ENCODE measurements at places on chromosomes 2 and 18.

DNA sequence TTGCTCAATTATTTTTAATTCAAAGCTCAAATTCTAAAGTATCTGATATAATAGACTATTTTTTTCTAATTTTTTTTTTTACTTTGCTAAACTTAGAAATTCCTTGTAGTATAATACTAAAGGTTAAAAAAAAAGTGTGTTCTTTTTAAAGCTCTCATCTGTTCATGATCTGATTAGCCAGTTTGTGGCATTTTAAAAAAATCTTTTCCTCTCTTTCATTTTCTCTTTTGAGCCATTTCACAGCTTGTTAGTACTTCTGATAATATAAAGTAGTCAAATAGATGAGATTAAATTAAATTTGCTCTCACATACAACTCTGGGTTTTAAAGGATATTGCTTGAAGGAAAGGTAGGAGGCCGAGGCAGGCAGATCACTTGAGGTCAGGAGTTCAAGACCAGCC is 40.7 kb upstream of the NEMP2 start:
- DNase-seq, result no peak

DNA sequence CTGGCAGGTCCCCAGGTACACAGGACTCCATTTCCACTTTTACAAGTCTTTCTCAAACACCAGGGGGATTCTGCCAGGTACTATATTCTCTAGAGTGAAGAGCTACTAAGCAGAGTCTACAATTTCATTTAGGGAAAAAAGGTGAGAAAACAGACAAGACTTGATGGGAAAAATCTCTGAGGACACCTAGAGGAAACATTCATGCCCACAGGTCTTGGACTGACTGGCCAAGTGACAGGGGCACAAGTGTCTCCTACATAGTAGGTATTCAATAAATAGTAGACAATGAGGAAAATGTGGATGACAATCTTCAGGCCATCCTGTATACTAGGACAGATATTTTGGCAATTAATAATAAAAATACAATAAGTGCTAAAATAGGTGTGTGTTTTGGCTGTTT is 228.6 kb downstream of the CLIP4 start:
- no peak for DNase-seq

- DNase-seq, result no peak
Observed at GRCh38 chr18:66193394-66193793, 410.5 kb downstream of the CDH19 start.

- no peak for DNase-seq
Observed at GRCh38 chr2:65626831-65627230, 194.4 kb upstream of the SPRED2 start.

DNA sequence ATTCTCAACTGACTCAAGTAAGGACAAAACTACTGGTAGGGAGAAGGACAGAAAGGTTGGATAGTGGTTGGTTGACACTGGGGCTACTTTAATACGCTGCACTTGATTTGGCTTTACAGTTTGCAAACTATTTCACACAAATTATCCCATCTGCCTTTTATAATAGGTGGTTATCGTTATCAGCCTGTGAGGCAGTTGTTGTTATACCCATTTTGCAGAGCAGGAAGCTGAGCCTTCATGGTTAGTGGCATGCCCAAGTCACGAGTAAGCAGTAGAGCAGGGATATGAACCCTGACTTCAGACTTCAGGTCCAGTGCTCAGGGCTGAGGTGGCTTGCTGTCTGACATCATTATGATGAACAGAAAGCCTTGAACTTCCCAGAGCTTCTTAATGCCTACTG is 5.3 kb downstream of the CTIF start:
- DNase-seq, result no peak

- no peak for DNase-seq
Observed at GRCh38 chr2:102336502-102336945, 19.1 kb upstream of the IL18R1 start.

Measured in GM04503 (cell line).